NCI-H2107 (cell line): ENCODE measurements at places on chromosomes 16 and 17.

DNA sequence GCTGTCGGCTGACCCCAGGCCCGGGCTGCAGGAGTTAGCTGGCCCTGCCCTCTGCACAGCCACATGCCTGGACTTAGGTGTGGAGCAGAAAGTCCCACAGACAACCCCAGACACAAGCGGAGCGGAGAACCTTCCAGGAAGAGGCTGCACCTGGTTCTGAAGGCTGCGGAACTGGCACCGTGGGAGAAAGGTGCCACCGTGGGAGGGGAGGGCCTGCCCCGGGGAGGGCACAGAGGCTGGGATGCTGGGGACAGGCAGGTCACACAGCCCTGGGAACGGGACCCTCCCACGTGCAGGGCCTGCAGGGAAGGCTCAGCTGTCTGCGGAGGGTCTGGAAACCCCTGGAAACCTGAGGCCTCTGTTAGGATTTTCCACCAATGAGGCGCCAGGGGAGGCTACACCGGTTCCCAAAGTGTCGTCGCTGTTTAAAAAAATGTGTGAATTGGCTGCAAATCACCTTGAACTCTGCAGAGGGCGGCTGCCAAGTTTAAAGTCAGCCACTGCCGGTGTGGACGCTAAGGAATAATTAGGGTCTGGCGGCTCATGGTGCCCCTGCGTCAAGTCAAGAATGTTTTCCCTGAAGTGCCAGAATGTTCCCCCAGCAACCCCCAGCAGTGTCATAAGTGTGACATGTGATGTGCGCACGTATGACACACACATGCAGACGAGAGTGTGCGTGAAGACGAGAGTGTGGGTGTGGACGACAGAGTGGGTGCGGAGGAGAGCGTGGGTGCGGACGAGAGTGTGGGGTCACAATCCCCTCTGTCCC lies 50.9 kb upstream of the PABPN1L start:
- no peak for DNase-seq

DNA sequence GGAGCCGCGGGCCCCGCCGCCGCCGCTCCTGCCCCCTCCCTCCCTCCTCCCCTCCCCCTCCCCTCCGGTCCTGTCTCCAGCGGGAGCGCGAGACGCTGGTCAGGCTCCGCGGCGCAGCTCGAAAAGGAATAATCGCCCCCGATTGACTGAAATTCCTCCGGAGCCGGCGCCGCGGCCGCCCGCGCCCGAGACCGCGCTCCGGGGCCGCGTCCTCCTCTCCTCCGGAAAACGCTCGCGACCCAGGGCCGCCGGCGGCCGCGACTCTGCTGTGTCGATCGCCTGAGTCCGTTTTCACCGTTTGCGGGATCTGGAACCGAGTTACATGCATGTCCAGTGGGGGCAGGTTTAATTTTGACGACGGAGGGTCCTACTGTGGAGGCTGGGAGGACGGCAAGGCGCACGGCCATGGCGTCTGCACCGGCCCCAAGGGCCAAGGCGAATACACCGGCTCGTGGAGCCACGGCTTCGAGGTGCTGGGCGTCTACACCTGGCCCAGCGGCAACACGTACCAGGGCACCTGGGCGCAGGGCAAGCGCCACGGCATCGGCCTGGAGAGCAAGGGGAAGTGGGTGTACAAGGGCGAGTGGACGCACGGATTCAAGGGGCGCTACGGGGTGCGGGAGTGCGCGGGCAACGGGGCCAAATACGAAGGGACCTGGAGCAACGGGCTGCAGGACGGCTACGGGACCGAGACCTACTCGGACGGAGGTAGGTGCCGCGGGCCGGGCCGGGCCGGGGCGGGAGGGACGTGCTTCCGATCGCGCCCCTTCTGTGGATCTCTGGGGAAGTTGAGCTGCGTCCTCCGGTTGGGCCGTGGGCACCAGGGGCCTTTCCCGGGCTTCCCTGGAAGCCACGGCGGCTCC lies 744 bp downstream of the JPH3 start:
- no peak for DNase-seq

GRCh38 chr17:7220593-7221277 lies 997 bp downstream of the ACADVL start:
- no peak for DNase-seq

- no peak for DNase-seq
Measured at GRCh38 chr16:66517586-66518263, 32.2 kb downstream of the TK2 start.

- no peak for DNase-seq
Measured at GRCh38 chr17:48241770-48242497, 134.4 kb downstream of the SNX11 start.

DNA sequence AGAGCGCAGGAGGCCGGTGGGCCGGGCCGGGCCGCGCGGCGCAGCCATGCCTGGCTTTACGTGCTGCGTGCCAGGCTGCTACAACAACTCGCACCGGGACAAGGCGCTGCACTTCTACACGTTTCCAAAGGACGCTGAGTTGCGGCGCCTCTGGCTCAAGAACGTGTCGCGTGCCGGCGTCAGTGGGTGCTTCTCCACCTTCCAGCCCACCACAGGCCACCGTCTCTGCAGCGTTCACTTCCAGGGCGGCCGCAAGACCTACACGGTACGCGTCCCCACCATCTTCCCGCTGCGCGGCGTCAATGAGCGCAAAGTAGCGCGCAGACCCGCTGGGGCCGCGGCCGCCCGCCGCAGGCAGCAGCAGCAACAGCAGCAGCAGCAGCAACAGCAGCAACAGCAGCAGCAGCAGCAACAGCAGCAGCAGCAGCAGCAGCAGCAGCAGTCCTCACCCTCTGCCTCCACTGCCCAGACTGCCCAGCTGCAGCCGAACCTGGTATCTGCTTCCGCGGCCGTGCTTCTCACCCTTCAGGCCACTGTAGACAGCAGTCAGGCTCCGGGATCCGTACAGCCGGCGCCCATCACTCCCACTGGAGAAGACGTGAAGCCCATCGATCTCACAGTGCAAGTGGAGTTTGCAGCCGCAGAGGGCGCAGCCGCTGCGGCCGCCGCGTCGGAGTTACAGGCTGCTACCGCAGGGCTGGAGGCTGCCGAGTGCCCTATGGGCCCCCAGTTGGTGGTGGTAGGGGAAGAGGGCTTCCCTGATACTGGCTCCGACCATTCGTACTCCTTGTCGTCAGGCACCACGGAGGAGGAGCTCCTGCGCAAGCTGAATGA lies 606 bp downstream of the THAP11 start:
- DNase-seq = no peak

DNA sequence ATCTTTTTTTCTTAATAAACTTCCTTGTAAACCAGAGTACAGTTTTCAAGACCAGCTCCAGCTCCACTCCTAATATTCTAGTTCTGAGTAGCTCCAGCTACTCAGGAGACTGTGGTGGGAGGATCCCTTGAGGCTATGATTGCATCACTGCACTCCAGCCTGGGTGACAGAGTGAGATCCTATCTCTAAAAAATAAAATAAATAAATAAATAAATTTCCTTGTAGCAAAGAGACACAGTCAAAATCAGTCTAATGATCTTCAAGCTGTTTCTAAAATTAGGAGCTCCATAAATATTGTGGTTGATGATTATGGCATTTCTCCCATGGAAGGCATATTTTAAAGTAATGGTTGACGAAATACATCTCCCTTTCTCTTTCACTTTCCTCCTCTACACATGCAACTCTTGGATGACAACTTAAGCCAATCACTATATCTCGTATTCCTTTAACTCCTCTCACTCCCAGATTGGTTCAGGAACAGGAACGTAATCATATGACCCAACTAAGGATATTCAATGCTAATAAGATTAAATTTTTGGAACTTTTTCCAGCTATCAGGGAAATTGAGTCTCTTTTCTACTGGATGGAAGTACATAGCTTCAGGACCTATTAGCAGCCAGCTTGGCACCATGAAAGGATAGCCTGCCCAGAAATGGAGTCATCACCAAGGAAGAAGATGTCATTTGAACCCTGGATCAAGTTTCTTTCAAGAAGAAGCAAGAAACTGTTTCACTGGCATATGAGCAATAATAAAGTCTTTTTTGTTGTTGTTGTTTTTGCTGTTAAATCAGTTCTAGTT lies 42.1 kb upstream of the TAOK1 start:
- no peak for DNase-seq

DNA sequence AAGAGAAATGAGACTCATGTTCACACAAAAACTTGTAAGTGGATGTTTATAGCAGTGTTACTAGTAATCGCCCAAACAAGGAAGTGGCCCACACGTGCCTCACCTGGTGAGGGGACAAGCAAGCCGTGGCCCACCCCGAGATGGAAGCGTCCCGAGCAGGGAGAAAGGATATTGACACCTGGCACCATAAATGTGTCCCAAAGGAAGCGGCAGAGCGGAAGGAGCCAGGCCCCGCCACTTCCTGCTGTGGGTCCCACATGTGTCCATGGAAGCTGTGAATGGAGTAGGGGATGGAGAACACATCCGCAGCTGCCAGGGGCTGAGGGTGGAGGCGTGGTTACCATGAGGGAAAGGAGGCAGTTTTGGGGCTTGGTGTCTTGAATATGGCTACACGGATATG lies 18.9 kb downstream of the KCNJ18 start:
- no peak for DNase-seq

DNA sequence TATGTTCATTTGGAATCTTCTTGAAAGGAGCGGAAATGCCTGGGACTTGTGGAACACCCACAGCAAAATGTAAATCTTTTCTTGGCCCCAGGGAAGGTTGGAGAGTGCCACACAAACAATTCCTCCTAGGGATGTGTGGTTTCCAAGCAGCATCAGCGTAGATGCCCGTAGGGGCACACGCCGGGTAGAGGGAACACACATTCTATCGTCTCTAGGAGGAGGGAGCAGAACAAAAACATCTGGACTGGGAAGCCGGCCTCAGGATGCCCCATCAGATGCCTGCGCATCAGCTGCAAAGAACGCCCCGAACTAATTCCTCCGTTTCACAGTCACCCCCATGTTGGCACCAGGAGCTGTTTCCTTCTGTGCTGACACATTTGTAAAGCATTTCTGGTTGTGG lies 357.9 kb upstream of the ZFHX3 start:
- no peak for DNase-seq

GRCh38 chr16:85064186-85064585 lies 36.6 kb downstream of the KIAA0513 start:
- no peak for DNase-seq

- no peak for DNase-seq
Measured at GRCh38 chr17:49504369-49504768, 9.3 kb downstream of the NGFR start.

DNA sequence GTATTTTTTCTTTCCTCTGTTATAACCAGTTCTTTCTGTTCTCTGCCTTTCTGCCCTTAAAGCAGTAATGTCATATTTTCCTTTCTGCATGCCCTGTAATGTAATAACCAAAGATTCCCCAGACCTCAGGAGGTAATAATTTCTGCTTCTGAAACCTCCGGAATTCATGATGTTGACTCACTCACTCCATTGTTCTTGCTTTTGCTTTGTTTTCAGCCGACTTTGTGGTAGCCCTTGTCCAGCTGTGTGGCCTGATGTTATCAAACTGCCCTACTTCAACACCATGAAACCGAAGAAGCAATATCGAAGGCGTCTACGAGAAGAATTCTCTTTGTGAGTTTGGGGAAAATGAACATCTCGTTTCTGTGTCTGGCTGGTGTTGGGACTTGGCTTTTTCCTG lies 55.9 kb downstream of the CDK12 start:
- no peak for DNase-seq

DNA sequence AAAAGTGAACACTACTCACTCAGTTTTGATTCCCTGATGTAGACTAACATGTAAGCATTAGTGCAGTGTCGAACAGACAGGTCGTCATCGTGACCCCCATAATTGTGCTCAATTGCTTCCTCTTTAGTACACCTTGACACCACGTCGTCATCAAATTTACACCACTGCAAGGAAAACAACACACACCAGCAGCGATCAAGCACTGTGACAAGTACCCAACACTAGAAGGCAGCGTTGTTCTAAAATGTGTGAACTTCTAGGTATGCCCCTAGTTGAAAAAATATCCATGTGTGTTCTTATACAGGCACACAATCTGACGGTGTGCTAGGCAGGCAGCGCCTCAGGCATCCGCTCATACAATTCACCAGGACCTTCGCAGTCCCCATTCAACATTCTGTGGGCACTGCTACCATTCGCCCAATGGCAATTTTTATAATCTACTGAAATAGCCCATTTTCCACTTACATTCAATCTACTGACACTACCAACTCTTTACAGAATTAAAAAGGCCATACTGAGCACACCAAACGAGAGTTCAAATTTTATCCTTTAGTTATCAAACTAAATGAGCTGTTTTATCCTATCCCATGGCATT lies 23.1 kb downstream of the LITAFD start:
- no peak for DNase-seq

DNA sequence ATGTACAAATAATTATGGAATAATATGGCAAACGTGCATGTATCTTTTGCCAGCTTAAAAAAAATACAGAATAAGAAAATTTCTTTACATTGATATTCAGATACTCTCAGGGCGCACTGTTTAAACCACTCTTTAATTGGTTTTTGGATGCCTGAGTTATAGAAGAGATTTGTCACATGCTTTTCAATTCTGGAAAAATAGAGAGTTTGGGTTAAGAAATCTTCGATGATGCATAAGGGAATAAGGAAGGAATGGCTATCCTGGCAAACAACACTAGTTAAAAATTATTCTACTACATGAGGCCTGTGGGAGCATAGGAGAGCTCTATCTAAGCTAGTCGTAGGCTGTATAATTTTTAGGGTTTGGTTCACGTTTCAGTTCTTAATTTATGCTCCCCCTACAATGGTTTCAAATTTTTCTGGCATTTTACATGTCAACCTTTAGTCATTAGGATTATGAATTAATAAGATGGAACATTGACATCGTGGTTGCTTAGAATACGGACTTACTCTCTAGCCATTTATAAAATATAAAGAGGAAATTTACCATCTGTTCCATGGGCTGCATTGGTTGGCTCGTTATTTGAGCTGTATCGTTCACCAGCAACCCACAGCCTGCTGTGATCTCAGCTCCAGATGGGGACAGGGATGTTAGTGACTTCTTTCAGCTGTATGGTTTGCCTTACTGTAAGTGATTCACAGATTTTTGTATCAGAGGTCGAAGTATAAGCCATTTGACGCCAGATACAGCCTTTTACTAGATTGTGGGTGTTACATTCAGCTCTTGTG lies 15.9 kb downstream of the NARF start:
- DNase-seq = no peak

DNA sequence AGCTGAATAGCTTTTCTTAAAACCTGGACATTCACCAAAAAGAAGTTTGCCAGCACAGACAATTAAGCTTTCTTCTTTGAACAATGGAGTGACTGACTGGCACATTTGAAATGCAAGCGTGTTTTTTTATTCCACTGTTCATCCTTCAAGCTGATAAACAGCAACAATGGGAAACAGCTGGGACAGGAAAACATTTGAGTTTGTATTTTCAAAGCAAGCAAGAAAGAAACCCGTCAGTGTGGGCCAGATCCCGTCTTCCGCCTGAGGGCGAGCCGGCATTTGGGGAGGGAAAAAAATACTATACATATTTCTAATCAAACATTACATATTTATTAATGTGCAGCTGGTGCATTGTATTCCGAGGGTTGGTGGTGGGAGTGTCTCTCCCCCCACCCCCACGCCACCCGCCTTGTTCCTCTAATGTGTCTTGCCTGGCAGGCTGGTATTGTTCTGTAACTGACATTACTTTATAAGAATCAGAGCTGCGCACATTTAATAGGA lies 94.3 kb downstream of the CYLD start:
- no peak for DNase-seq

- no peak for DNase-seq
Measured at GRCh38 chr16:85561248-85562092, 51.7 kb upstream of the GSE1 start.

- no peak for DNase-seq
Measured at GRCh38 chr17:4849011-4849536, 15.9 kb downstream of the MINK1 start.
